ENCODE measurements at places on chromosomes 1 and 21. TPM values are rescaled to one million over a fixed set of nuclear protein-coding genes. Genes with fewer than 3 reads are reported as not detected.

The MFSD2A gene
- 5.8 TPM for total RNA-seq

DNA sequence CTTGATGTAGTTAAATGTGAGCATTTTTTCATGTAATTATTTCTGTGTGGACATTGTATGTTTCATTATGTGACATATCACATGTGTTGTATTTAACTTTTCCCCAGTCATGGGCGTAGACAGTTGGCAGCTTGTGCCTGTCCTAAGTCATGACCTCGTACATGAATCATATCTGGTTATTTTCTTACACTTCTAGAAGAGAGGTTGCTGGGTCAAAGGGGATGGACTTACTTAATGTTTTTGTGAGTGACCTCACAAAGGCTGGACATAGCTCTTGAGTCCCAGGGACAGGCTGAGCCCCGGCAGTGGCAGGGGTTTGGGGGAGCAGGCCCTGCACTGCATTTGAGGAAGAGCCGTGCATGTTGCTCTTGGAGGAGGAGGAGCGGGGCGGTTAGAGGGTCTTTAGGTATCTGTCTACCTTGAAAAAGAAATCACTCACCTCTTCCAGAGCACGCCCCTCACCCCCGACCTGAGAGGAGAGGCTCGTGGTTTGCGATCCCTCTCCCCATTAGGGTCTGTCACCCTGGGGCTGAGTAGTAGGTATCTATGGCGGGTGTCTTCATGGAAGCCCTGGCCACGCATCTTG is 16.4 kb downstream of the IFNGR2 start:
- DNase-seq: peak; percentile 62

- DNase-seq: no peak
These were observed 43.4 kb upstream of the C1orf53 start for GRCh38 chr1:197859024-197859423.

The FAM167B gene
- total RNA-seq: not detected

DNA sequence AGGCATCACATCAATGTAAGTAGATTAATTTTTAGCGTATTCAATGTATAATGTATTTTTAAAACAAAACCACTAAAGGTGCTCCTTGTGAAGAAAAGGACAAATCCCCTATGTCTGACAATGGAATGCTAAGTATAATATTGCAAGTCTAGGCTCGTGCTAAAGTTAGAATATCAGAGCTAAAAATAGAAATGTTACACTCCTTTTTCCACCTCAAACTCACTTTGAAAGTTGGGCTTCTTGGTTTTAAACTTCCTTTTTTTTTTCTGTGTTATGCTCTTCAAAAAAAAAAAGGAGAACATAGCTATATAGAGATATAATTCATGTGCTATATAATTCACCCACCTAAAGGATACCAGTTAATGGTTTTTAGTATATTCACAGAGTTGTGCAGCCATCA is 3.6 kb upstream of the SERBP1 start:
- no peak for DNase-seq

The CRP gene
- not detected for total RNA-seq

DNA sequence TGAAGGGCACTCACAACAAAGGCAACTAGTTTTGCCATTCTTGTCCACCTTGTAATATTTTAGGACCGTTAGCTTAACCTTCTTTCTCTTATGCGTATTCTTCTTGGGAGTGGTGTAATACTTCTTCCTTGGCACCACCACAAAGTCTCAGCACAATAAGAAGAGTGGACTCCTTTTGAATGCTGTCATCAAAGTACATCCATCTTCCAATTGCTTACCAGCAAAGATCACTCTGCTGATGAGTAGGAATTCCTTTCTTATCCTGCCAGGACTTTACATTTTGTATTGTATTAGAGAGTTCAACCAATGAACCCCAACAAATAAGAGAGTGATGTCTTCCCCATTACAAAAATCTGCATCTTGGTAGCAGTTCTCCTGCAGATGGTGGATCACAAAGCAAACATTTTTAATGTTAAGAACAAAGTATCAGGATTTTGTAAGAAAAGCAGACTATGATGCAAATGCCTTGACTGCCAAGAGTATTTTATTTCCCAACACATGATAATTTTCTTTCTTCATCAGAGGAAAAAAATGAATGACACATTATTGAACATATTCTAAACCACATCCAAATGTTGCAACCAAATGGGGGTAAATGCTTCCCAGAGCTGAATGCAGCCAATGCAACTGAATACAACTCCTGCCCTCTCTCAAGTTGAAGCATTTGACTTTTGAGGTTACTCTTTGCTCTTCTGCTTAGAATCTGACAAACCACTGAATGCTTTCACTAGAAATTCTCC is 5.1 kb upstream of the ARNT start:
- DNase-seq: peak; percentile 68

DNA sequence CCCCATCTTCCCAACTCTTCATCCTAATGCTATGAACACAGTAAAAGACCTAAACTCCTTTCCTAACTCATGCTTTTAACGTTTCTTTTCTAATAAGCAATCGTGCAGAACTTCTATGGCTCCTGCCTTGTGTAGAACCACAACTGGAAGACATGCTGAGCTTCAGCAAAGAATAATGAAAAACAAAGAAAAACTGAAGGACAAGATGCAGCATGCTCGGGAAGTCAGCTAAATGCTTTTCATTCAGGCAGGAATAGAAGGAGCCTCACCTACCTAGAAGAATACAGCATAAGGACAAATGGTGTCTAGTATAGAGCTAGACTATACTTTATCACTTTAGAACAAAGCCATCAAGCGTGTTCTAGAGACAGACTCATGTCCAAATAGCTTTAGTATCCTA is 45.9 kb downstream of the LUZP1 start:
- DNase-seq: no peak

The SPOCD1 gene
- 27.6 TPM for total RNA-seq

The SPRR3 gene
- total RNA-seq: not detected

- no peak for DNase-seq
These were observed 16.9 kb downstream of the CAPZB start for GRCh38 chr1:19468397-19468956.

DNA sequence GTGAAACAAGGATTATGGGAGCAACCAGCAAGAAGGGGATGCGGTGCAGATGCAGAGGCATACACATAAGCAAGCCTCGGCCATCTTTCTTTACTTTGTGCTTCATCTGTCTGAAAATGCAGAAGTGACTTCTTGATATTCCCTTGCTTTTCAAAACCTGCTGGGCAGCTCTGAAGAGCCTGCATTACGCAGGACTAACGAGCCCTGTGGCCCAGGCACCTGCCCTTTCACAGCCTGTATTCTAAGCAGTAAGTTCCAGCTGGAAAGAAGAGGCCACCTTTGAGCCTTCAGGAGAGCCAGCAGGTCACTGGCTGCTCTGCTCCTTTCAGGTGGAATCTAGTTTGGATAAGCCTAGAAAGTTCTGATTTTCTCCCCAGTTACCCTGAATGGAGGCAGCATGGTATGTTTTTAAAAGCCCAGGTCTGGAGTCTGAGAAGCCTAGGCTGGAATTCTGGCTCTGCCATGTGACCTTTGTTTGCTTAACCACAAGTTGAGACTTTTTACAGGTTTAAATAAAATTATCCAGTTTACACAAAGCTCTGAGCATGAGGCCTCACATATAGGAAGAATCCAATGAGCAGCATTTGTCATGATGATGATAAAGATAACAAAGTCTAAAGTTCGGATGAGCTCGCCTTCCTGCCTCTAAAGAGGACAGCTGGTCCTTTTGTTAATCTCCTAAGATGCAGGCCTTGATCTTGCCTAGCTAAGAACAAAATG is 122.9 kb downstream of the UBR4 start:
- no peak for DNase-seq

Measured in MG63 (cell line).